Natural killer cell (primary cell): ENCODE measurements at places on chromosomes 2 and 18. TPM values are rescaled to one million over a fixed set of nuclear protein-coding genes. Genes with fewer than 3 reads are reported as not detected.

Gene RUFY4
- 0.82 TPM for total RNA-seq

Gene NABP1
- 52.2 TPM for total RNA-seq

Gene MARCO
- total RNA-seq = 0.38 TPM

Gene TWIST2
- not detected for total RNA-seq

Gene LYPD6B
- not detected for total RNA-seq

DNA sequence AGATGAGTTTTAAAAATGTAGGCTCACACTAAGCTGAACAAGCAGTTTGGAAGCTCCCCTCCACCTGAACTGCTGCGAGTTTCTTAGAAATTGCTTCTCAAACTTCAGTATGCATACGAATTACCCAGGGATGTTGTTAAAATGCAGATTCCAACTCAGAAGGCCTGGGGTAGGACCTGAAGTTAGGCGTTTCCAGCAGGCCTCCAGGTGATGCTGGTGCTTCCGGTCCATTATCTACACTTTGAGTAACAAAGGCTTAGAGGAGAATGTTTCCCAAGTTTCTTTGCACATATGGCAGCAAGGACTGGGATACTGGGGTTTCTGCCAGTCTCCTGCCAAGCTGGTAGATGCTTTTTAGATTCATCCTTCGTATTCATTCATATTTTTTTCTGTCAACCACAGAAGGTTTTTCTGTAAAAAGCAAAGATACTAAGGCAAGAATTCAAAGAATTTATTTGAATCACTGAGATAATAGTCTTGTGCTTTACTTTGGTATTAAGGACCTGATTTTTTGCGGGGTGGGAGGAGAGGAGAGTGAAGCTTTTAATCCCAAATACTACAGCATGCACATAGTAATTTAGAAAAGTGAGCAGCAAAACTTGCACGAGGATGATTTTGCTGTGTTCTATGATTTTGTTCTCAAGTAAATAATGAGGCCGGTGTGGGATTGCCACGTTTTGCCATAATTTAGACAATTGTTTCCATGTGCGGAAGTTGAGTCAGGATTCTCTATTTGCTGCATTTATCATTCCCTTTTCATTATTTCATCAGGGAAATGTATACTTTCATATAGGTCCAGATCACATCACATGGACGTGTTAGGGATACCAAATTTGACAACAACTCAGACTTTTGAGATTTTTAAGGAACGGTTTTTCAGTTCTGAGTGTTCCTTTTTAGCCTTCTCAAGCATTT lies 137.6 kb upstream of the SPATS2L start:
- no peak for DNase-seq
- H3K4me3 ChIP-seq = no peak overlapping the region

- peaks cover 41% of the 10 kb centered on the region for H3K4me1 ChIP-seq
- peak overlapping the region; percentile 1 for H3K27ac ChIP-seq
- no peak overlapping the region for H3K4me3 ChIP-seq
- H3K27me3 ChIP-seq = peaks cover 2% of the 10 kb centered on the region
- DNase-seq = no peak
Observed at GRCh38 chr2:239601880-239602279, 201.1 kb upstream of the HDAC4 start.
